Fibroblast of skin of scalp (primary cell): ENCODE measurements at places on chromosomes 6 and 20.

DNA sequence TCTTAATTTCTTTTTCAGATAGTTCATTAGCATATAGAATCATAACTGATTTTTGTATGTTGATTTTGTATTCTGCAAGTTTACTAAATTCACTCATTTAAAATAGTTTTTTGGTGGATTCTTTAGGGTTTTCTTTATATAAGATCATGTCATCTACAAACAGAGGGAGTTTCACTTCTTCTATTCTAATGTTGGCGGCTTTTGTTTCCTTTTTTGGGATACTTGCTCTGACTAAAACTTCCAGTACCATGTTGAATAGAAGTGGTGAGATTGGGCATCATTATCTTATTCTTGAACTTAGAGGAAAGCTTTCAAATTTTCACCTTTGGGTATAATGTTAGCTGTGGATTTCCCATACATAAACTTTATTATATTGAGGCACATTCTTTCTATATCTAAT is 296.9 kb downstream of the BCKDHB start:
- DNase-seq: no peak

DNA sequence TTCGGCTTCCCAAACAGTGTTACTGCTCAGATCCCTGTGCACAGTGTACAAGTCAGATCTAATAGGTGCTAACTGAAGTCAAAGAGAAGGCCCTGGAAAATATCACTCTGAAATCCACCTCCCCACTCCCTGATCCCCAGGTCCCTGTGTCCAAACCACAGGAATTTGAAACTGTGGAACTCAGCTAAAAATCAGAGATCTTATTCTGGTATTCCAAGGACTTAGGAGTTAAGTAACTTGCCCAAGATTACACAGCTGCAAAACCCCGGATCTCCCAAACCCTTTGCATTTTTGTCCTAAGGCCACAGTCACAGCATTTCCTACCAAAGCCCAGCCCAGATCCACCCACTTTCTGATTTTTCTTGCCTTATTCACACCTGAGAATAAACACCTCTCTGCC is 32.3 kb upstream of the SLC23A2 start:
- DNase-seq: peak; percentile 25

GRCh38 chr20:40441771-40442170 is 247.3 kb downstream of the MAFB start:
- DNase-seq: peak; percentile 21

DNA sequence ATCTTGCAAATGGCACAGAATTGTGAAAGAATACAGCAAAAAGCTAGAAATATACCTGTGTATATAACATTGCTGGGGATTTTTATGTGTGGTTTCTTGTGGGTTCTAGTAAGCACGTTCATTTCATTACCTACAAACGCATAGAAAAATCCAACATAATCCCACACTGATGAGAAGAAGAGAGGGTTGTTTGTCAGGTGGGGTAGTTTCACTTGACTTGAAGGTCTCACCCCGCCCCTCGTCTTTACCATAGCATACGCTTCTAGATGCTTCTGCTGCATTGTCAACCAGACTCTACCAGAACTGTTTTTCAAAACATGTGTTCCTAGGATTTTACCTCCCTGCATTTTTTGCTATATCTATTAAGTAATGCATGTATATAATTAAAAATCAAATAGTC is 284.1 kb upstream of the TAB2 start:
- no peak for DNase-seq

DNA sequence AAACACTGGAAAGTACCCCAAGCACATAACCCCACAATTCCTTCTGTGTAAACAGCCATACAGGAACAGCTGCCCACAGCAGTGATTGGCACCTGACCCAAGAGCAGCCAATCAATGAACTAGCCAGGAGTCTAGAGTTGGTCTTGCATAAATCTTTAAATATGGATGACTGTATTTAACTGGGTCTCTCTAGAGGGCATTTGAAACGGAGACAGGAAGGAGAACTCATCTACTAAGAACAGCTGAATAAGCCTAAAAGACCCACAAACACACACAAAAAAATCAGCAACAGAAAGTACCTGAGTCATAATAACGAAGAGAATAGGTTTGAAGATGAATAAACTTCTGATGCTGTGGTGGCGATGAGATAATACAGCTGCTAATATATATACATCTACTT is 49.0 kb upstream of the ASF1A start:
- DNase-seq: no peak

DNA sequence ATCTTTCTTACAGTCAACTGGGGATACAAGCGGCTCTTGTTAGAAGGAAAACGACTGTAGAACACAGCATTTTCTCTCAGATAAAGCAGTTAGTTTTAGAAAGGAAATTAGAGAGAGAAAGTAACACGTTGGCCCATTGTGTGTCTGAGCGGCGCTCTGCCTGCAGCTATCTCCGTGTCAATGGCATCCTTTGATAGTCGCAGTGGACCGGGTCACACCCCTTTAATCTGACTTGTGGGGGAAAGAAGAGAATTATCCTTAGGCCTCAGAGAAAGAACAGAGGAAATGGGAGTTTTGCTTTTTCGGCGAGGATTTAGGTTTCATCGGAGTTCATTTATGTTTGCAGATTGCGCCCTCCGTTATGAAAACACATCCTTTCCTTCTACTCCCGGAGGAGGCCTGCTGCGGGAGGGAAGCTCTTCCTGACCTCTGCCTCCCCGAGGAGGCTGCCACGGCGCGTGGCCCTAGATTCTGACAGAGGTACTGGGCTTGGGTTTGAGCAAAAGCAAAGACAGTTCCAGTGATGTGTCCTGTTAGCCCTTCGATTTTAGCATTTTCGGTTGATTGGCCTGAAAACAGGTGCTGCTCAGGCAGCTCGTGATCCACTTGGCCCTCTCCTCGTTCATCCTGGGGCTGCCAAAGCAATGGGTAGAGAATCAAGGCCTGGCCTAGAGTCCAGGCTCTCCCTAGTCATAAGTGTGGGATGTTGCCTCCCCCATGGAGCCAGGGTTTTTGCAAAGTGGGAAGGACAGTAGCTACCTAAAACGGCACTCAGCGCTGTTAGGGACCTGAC is 74.9 kb downstream of the ZDHHC14 start:
- DNase-seq: no peak

GRCh38 chr20:32386091-32386490 is 28.0 kb downstream of the ASXL1 start:
- DNase-seq: peak; percentile 25

DNA sequence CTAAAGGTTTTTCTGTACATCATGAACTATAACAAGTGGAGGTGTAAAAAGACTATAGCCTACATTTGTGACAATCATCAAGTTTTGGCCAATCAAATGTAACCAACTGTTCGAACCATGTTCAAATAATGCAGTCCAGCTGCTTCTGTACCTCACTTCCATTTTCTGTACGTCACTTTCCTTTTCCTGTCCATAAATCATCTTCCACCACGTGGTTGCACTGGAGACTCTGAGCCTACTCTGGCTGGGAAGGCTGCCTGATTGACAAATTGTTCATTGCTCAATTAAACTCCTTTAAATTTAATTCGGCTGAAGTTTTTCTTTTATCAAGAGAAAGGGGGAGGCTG is 270.4 kb upstream of the JARID2 start:
- DNase-seq: peak; percentile 21

- peak; percentile 80 for DNase-seq
These were observed 22.7 kb upstream of the CTAGE9 start for GRCh38 chr6:131733376-131734016.

- no peak for DNase-seq
These were observed 134.8 kb downstream of the GJA10 start for GRCh38 chr6:90028995-90029635.

GRCh38 chr6:137488150-137489045 is 5.8 kb downstream of the OLIG3 start:
- DNase-seq: no peak

DNA sequence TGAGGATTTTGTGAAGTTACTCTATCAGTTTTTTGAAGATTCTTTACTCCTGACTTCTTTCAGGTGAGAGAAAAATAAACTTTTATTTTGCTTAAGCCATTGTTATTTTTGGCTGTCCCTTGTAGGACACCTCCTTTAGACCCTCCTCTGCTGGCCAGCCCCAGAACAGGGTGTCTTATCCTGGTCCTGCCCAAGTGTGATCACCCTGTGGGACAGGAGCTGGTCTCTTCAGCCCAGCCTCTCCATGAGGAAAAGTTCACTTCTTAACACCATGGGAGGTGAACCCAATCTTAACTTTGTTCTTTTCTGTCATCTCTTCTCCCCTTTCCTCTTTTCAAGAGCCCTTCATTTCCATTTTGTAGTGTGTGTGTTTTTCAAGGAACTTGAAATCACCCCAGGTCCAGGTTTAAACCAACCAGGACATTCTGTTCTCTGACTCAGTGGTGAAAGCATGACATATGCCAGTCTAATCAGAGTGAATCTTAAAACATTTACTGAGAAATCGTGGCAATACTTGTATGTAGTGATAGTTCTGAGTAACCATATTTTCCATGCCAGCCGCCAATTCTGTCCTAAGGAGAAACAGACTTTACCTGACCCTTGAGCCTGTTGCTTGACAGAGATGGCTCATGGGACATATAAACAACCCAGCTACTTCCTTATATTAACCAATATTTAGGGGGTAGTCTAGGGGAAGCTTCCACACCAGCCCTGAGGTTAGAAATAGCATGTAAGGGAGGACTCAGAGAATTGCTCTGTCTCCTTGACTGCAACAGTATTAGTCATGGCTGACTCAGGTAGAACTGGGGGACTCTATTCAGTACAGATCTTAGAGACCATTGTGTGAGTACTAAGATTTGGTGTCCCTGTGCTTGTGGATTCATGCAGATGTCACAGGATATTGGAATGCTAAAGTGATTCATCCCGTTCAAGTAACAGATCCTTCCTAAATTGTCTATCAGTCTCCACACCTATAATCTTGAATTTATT is 48.8 kb downstream of the FLRT3 start:
- DNase-seq: peak; percentile 8

- peak; percentile 60 for DNase-seq
These were observed 28.2 kb downstream of the SLC12A5 start for GRCh38 chr20:46056970-46057855.

DNA sequence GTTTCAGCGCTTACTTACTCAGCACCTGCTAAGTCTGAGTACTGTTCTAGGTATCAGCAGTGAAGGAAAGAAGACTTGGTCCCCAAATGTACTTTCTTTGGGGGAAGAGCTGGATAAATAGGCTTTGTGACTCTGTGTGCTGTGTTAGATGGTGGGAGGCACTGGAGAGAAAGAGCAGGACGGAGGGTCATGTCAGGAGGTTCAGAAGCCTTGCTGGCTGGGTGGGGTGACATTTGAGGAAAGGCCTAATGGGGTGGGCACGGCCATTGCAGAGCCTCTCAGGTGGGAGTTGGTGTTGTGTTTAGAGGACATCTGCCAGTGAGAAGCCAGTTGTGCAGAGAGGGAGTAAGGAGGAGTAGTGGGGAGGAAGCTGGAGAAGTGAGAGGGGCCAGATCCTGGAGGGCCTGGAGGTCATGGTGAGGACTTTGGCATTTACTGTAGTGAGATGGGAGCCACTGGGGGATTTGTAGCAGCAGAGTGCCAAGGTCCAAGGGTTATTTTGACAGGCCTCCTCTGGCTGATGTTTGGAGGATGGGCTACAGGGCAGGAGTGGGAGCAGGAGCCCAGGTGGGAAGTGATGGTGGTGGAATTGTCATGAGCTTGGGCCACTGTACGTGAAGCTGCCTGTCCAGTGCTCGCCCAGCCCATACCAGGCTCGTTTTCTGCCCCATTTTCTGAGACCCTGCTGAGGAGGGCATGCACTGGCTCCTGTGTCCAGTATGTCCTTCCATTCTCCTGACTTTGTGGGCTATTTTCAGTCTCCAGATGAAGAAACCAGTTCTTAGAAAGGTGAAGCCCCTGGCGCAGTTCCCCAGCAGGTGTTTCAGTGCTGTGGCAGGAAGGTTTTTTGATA is 886 bp downstream of the SDCBP2 start:
- no peak for DNase-seq

DNA sequence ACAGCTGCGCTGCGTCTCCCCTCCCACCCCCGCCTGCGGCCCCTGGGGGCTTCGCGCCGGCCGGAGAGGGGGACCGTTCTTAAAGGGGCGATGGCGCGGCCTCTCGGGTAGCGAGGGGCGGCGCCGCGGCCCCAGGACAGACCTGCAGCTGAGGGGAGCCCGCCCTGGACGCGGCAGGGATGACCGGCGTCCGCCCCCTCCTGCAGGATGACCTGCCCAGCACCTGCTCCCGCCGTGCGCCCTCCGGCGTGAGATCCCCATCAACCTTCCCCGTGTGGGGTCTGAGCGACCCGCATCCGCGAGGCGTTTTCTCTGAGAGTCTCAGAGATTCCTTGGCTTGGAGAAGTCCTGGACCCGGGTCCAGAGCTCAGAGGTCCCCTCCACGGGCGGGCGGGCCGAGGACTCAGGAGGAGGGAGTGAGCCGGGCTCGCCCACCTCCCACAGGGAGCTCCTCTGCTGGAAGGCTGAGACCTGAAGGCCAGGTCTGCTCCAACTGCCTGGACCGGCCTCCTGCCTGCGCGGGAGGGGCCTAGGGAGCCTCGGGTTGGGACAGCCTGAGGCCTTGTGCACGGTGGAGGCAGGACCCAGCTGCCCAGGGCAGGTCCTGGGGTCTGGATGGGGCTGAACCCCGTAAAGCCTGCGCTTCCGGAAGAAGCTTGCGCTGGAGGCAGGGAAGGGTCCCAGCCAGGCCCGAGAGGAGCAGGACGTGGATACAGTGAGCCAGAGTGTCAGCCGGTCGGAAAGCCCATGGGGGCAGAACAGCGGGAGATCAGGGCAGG is 532 bp upstream of the NKAIN4 start:
- DNase-seq: no peak

- DNase-seq: no peak
These were observed 13.8 kb upstream of the TIAM2 start for GRCh38 chr6:154981079-154981870.

- no peak for DNase-seq
These were observed 1.7 kb upstream of the HDDC2 start for GRCh38 chr6:125303512-125303854.

- DNase-seq: no peak
These were observed 39.0 kb upstream of the PTPN1 start for GRCh38 chr20:50471231-50471630.

DNA sequence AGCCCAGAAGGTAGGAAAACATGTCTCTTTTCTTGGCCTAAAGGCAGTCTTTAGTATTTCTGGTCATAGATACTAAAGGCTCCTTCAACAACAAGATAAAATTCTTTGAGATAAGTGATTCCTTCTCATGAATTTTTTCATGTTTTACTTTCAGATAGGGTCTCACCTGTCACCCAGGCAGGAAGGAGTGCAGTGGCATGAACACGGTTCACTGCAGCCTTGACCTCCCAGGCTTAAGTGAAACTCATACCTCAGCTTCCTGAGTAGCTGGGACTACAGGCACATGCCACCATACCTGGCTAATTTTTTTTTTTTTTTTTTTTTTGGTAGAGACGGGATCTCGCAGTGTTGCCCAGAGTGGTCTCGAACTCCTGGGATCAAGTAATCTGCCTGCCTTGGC is 9.1 kb downstream of the PNLDC1 start:
- no peak for DNase-seq
